ENCODE measurements at places on chromosomes 2 and 18.

GRCh38 chr2:155010925-155011324 is 312.4 kb downstream of the KCNJ3 start:
- no peak for DNase-seq

DNA sequence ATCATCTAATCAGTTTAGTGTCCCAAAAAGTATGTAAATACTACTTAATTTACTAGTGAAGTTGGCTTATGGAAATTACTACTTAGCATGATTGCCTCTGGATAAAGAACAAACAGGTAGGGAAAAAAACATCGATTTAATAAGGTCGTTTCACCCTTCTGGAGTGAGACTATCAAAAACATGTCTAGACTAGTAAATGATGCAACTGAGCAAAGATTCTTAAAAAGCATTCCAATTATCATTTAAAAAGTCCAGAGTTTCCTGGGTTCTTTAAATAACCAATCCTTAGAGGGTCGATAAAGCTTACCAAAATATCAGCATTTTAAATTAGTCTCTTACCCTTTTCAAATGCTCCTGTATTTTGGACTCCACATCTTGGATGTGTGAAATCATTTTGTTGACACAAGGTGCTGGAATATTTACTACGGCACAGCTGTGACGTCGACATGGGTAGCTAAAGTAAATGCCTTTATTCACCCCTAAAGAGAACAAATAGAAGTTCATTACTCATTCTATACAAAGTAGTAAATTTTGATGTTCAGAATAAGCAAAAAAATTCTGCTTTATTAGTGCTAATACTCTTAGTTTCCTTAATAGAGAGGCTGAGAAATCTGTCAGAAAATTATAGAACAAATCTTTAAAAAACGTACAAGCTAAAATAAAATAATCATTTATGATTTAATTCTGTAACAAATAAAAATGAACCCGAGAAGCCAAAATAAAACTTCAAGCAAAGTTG is 70.6 kb downstream of the CCDC178 start:
- DNase-seq: no peak

DNA sequence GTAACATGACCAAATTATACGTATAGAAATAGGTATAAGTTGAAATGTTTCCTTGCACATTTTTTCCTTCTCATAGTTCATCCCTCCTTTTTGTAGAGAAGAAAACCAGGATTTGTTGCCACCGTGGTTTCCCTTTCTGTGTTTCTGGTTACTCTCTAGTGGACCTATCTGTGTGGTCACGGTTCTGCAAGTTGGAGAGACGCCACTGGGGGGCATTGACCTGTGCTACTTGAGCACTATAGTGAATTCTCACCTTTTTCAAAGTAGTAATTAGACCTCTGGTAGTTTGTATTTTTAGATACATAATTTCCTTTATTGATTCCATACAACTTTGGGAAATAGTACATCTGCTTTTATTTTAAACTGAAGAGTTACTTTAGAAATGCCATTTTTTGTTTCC is 444.8 kb downstream of the PTPRM start:
- no peak for DNase-seq

- no peak for DNase-seq
These were observed 41.5 kb downstream of the TSHZ1 start for GRCh38 chr18:75252136-75252535.

GRCh38 chr18:80171054-80171872 is 62.2 kb downstream of the ADNP2 start:
- DNase-seq: peak; percentile 81

GRCh38 chr18:73059280-73059679 is 191.5 kb upstream of the NETO1 start:
- DNase-seq: no peak

GRCh38 chr18:36493349-36494159 is 196.0 kb downstream of the FHOD3 start:
- DNase-seq: no peak

- peak; percentile 64 for DNase-seq
These were observed 122.8 kb downstream of the LYPD1 start for GRCh38 chr2:132547090-132547687.

GRCh38 chr2:234446404-234447076 is 50.3 kb downstream of the ARL4C start:
- DNase-seq: no peak

DNA sequence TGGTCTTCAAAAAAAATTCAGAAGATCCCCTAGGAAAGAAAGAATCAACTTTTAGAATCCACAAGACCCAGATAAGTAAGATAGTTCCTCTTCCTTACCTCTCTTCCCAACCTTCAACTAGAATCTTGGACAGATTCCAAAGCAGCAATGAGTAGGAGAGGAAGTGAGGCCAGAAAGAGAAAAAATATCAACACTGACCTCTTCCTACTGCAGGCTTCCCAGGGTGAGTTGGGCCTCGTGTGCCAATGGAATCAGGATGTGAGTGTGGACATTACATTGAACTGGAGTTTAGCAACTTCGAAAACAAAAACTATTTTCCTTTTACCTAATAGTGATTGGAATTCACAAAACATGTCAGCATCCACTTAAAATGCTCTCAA is 102.5 kb upstream of the PIEZO2 start:
- no peak for DNase-seq

DNA sequence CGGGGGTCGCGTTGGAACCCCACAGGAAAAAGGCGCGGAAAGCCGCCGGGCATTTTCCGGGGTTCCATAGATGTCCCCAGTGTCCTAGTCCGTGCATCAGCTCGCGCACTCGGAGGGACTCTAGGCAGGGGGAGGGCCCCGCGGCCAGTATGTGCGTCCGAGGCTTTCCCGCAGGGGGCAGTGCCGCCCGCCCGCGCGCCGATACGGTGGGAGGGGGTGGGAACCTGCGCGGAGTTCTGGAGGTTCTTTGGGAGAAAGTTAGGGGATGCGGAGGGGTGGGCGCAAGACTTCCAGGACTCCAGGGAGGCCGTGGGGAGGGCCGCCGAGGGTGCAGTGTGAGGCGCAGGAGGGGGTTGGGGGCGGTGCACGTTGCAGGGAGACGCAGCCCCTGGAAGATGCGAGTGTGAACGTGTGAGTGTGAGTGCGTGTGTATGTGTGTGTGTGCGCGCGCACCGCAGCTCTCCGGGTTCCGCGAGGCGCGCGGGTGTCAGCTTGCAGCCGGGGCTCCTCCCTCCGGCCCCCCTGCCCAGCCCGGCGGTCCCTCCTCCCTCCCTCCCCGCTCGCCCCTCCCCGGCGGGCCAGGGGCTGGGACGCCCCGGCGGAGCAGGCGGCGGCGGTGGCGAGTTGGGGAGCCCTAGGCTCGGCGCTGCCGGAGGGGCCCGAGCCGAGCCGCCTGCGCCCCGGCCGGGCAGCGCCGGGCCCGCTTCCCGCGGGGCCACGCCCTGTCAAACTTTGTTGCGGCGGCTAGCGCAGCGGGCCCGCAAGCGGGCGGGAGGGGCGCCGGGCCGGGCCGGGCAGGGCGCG is at the start of gene TCF7L1:
TCF7L1 (plus strand) TSS at position 559 of the 804 bp plus-strand sequence. CDS start 293 bp downstream, outside the sequence.
- DNase-seq: peak; percentile 93

DNA sequence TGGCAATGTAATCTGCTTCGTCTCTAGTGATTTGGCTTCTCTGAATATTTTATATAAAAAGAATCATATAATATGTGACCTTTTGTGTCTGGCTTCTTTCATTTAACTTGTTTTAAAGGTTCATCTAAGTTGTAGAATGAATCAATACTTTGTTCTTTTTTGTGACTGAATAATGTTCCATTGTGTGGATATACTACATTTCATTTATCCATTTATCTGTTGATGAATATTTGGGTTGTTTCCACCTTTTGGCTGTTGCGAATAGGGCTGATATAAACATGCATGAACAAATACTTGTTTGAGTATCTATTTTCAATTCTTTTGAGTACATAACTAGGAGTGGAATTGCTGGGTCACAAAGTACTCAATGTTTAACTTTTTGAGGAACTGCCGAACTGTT is 63.8 kb upstream of the TNP1 start:
- DNase-seq: no peak

- DNase-seq: no peak
These were observed 8.4 kb downstream of the ACSL3 start for GRCh38 chr2:222869252-222869560.

- peak; percentile 82 for DNase-seq
These were observed 173.0 kb downstream of the HDAC4 start for GRCh38 chr2:239227661-239228371.

GRCh38 chr2:68094111-68094510 is 31.3 kb upstream of the C1D start:
- no peak for DNase-seq

GRCh38 chr2:197107291-197108269 is 181.1 kb upstream of the PGAP1 start:
- no peak for DNase-seq

GRCh38 chr2:58194458-58194857 is 46.7 kb downstream of the FANCL start:
- DNase-seq: no peak

GRCh38 chr18:22711192-22711685 is 221.9 kb upstream of the RBBP8 start:
- DNase-seq: peak; percentile 20

DNA sequence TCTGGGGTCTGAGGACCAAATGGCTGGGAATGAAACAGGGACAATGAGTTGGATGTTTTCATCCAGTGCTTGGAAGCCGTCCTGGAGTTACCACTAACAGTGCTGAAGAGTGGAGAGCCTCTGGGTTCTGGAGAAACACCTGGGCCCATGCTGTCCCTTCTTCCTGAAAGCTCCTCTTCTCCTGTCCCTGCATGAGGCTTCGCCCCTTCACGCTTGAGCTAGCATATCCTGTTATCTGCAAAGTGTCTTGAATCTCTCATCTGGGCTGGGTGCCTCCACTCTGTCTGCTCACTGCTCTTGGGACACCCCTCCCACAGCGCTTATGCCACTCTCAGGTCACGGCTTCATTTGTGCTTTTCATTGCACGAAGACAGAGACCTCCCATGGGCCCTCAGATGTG is 154.5 kb downstream of the MYCN start:
- peak; percentile 18 for DNase-seq

DNA sequence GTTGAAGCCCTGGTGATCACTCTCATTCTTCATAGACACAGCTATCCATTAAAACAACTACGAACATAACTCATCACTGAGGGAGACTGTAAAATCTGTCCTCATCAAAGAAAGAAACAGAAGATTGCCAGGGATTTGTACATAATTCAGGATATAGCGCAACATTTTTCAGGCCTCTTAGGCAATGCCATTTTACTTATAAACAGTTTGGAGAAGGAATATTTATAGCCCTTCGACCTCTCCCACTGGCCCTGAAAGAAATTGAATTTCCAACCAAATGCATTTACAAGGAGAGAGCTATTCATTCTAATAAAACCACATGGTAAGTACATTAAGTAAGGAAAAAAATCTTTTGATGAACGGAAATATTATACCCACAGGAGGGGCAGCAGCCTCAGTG is 295.0 kb downstream of the RAD51AP2 start:
- DNase-seq: no peak

DNA sequence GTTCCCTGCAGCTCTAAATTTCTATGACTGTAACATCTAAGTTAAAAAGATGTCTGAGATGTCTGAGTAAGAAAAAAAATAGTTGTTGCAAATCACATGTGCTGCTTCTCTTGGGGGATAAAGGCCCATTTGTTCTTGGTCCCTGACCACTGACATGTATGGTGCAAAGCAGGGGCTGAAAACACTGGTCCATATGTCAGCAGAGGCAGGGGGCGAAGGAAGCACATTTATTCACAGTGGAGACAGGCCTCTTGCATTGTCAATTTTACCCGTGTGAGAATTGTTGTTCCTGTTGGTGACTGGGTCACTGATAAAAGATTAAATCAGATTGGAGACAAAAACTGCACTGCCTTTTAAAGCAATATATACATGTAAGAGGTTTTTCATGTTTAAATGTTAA is 38.8 kb downstream of the PRKCE start:
- no peak for DNase-seq

GRCh38 chr2:118167026-118167425 is 78.8 kb downstream of the INSIG2 start:
- DNase-seq: no peak

DNA sequence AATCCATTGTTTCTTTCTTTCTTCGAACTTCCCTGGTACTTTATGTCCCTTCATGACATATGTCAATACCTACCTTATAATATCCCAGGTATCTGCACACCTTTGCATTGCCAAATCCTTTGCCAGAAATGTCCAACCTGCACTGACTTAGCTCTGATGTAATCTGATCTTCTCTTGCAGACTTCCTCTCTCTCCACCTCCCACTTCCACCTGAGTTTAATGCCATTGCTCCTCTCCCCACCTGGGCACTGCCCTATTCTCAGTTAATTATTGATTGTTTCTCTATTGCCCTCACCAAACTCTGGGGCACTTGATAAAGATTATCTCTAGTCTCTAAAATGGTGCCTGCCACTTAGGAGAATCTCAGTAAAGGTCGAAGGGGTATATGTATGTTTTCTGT is 23.0 kb downstream of the ARHGAP15 start:
- no peak for DNase-seq

DNA sequence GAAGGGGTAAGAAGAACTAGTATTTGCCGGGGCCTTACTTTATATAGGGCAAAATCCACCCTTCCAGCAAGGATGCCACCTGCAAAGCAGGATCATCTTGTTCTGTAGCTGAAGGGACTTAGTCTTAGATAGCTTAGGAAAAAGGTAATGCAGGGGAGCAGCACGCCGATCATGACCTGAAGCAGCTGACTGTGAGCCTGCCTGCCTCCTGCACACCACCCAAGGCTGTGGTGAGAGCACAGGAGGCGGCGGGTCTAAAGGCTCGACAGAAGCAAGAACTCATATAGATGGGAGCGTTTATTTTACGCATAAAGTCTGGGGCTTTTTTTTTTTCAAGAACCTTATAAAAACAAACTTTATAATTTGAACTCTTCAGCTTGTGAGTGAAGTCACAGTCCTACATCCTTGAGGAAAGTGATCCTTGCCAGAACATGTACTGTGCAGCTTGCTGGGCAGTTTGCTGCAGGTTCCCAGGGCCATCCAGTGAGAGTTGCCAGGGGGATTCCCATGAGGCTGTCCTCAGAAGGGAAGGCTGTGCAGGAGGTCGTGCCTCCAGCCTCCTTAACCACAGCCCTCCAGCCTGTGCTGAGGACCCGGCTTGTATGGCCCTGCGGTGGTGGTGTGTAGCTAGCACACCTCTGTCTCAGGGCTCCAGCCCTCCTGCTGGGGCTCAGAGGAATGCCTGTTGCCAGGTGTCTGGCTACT is 92.1 kb downstream of the RNF144A start:
- no peak for DNase-seq

GRCh38 chr18:44047585-44047984 is 633.1 kb upstream of the SETBP1 start:
- no peak for DNase-seq

- no peak for DNase-seq
These were observed 558.9 kb upstream of the PKDCC start for GRCh38 chr2:41488888-41489287.

DNA sequence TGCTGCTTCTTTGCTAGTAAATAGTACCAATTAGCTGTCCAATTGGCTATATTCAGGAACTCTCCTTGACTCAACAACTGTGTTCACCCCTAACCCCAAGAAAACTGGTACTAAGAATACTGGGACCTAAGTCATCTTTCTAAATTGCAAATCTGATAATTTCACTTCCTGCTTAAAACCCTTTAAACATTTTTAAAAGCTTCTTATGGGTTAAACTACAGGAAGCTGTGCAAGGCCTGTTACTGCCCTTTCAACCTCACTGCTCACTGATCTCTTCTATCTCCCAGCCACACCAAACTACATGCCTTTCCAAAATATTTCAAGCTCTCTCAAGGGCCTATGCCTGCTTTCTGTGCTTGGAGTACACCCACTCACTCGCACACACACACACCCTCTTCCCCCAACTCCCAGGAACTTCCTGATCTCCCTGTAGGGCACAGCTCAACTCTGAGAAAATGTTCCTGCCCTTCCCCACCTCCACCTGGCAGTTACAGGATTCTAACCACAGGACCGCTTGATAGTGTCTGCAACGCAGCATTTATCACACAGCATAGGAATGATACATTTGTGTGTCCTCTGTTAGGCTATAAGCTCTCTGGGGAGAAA is 6.7 kb downstream of the LMAN1 start:
- no peak for DNase-seq

- no peak for DNase-seq
These were observed 519 bp downstream of the TEX261 start for GRCh38 chr2:70994009-70994698.
